ENCODE measurements at places on chromosomes 7 and 10.

- DNase-seq, result peak; percentile 16
Measured at GRCh38 chr7:143003393-143004051, 23.4 kb downstream of the OR9A2 start.

DNA sequence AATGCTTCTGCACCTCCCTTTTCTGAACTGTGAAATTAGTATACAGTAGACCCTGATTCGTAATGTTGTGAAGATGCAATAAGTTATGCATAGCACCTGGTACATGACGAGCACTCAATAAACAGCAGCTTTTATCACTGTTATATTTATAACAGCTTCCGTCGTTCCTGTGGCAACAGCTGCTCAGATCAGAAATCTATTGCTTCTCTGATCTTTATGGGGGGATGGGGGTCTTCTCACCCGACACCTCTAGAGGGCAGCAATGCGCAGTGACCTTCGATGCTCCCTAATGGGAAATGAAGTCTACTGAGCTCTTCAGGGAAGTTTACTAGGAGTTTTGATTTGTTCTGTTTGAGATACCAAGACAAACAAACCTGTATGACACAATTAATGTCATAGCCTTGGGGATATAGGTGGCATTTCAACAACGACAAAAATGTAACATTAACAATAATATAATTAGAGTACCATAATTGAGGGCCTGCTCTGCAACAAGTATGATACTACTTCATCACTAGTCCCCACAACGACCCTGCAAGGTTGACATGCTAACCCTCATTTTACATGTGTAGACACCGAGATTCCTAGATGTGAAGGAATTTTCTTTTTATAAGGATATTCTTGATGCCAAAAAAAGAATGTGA is 289.6 kb downstream of the SFMBT2 start:
- no peak for DNase-seq

DNA sequence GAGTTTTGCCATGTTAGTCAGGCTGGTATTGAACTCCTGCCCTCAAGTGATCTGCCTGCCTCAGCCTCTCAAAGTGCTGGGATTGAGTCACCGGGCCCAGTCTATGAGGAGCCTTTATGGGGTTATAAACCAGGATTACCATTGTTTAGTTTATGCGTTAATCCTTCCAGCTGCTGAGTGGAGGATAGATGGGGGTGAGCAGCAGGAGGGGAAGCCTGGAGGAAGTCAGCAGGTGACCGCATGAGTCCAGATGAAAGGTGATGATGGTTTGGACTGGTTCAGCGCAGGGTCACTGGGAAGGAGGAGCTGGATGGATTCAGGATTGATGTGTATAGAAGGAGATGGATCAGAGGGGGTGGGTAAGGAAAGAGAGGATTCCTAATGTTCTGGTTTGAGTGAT is 197.1 kb downstream of the ADAM12 start:
- no peak for DNase-seq

DNA sequence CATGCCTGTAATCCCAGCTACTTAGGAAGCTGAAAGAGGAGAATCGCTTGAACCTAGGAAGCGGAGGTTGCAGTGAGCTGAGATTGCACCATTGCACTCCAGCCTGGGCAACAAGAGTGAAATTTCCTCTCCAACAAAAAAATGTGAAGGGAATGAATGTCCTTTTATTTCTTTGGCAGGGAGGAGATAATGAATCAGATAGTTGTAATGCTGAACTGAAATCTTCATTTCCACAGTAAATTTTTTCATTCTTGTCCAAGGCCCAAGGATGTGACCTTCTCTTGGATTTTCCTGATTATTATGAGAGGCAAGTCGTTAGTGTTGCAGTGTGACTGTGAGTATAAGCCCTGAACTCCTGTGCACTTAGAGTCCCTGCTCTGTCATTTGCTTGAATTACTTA is 13.6 kb downstream of the STAMBPL1 start:
- no peak for DNase-seq

- DNase-seq, result no peak
Measured at GRCh38 chr10:103616705-103617601, 123.4 kb downstream of the NEURL1 start.

- no peak for DNase-seq
Measured at GRCh38 chr10:18140149-18140956, at the start of gene CACNB2. CACNB2 (plus strand) TSS chr10:18140424.

GRCh38 chr7:11300241-11300640 is 326.6 kb downstream of the PHF14 start:
- DNase-seq, result no peak

GRCh38 chr7:10696064-10696463 is 277.6 kb upstream of the PHF14 start:
- DNase-seq, result no peak

GRCh38 chr7:24910551-24911212 is 69.3 kb downstream of the OSBPL3 start:
- DNase-seq, result no peak

DNA sequence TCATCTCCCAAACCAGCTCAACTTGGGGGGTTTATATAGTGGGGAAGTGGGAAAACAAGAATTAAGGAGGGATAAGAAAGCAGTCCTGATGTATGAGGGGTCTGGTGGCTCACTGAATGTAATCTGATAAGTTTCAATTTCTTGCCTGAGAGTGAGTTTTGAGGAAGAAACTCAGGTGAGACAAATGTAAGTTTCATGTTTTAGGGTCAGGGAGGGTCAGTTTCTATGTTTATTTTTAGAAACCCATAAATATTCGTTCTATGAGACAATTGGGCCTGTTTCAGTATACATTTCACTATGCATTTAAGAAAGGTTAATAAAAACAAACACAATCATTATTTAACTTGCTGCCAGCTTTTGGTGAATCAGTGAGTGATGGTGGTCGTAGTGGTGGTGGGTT is 128.0 kb upstream of the MBL2 start:
- DNase-seq, result peak; percentile 4

DNA sequence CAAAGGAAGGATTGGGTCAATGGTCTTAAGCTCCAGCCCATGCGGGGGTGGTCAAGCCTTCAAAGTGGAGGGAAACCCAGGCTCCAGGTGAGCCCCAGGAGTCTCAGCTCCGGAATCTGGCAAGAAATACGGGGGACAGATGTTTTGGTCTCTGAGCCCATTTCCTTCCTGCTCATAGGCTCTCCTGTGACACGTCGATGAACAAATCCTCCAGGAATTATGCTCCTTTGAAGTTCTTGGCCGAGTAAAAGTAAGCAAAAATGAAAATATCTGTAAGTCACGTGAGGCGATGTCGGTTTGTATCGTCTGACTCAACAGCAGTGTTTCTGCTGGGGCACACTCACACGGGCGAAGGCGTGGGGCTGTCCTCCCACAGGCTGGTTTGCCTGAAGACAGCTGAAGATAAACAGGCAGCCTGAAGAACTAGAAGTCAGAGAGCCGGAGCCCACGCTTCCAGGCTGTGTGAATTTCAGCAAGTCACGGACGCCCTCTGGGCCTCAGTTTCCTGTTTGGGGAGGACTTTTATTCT is 52.6 kb upstream of the SMNDC1 start:
- DNase-seq, result peak; percentile 70

- no peak for DNase-seq
Measured at GRCh38 chr7:38411404-38411803, 138.0 kb upstream of the TARP start.

- DNase-seq, result no peak
Measured at GRCh38 chr7:91566402-91566732, 302.1 kb downstream of the FZD1 start.

DNA sequence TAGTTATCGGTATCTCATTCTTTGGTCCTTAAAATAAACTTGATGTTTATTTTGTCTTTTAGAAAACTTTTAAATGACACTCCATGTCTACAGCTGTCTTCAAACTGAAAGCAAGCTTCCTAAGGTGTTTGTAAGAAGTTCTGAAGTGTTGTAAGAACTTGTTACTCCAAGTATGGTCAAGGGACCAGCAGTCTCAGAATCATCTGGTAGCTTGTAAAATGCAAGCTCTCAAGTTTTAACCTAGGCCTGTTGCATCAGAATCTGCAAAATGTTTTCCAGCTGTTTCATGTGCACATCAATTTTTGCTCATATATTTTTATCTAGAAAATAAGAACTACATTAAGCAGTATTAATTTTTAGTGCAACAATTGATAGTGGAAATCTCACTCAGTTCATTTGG is 104.1 kb downstream of the THSD7A start:
- no peak for DNase-seq

DNA sequence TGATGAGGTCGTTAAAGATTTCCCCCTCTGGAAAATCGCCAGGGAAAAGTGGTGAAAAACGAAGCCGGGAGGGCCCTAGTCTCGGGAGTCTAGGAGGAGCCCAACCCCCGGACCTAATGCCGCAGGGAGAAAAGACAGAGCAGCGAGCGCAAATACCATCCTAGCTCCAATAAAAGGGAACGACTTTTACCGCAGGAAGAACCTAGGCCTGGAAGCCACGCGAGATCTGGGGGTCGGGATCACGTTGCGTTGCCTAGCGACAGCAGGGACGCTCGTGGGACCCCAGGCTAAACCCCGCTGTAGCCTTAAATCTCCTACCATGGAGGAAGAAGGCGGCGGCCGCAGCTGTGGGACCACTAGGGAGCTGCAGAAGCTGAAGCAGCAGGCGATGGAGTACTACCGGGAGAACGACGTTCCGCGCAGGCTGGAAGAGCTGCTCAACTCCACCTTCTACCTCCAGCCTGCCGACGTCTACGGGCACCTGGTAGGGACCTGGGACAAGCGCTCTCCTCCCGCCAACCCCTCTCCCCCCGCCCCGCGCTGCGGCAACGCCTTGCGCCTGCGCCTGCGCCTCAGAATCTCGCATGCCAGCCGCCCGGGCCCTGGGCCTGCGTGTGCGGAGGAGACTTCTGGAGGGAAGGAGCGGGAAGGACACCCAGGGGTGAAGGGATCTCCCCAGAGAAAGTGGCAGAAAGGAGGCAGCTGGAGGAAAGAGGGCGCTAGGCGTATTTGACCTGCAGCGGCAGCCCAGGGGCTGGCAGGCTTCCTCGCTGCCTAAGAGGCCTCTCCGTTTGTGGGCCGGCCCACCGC is at the start of gene ENO4:
Gene ENO4, plus strand, starts transcription at position 252 of the 810 bp plus-strand sequence. Its CDS starts 68 bp downstream, at position 320.
- DNase-seq, result no peak

GRCh38 chr10:71246591-71247413 is 34.4 kb downstream of the UNC5B start:
- DNase-seq, result no peak

DNA sequence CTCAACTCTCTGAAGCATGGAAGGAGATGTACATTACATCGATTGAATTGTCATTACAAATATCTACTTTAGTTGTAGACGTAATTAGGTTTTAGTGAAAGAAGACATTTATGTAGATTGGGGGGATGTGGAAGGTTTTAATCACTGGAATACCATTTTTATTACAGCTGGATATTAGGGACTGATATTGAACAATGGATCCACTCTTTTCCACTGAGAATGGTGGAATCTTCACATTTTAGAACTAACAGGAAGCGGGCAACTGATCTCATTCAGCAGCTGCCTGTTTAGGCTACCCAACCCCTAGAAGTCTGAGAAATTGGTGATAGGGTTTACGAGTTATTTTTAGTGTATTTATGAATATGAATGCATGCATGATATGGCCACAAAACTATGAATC is 336.2 kb upstream of the LRGUK start:
- DNase-seq, result no peak

GRCh38 chr10:117551330-117552155 is 9.0 kb downstream of the EMX2 start:
- DNase-seq, result no peak

GRCh38 chr10:33539116-33539515 is 204.6 kb upstream of the NRP1 start:
- DNase-seq, result no peak

DNA sequence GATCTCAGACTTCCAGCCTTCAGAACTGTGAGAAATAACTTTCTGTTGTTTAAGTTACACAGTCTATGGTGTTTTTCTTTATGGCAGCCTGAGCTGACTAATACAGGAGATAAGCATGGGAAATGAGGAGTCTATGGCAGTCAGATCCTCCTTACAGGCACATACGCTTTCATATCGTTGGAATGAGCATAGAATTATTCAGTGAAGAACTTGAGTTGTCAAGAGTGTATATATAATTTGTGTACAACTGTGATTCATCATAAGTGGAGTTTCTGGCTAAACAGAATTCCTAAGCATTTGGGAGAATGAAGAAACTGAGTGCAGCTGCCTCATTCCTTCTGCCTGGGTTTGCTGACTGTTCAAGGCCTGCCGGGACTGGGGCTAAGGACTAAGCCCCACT is 516.7 kb downstream of the ADRA2A start:
- no peak for DNase-seq

GRCh38 chr7:4070214-4070613 is 611.9 kb upstream of the FOXK1 start:
- DNase-seq, result no peak

DNA sequence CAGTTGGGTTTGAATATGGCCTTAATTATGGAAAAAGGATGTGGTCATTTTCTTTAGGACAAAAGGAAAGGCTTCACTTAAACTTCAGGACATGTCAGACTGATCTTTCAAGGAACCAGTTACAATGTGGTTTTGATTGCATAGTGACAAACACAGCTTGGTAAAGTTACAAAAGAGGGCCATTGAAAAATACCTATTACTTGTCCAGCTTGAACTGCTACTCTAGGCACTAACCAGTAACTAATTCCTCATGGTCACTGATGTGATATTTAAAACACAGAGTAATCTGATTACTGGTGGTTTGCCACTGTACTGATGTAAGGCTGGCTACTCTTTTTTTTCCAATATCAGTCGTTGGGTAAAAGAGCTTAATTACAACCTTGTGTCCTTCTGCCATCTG is 22.6 kb downstream of the TES start:
- no peak for DNase-seq

DNA sequence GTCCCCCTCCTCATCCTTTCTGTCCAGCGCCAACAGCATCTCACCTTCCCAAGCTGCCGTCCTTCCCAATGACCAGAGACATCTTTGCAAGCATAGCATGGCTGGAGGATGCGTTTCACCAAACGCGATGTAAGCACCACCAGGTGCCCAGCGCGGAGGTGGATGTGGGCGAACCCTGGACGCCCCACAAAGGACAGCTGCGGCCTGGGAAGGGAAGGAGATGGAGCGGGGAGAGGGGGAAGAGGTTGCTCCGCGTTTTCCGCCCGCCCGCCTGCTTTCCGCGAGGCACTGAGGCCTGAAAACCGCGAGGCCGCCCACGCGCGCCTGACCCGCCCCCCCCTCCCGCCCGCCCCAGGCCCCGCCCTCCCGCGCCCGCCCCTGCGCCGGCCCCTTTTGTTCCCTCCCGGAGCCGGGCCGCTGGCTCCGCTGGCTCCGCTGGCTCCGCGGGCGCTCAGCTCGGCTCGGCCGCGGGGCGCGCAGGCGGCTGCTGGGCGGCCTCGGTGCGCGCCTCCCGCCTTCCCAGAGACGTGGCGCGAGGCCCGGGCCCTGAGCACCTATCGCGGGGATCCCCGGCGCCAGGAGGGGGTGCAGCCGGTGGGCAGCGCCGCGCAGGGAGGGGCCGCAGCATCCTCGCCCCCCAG is at the start of gene CLIP2:
Gene CLIP2, plus strand, starts transcription at position 390 of the 641 bp plus-strand sequence. CDS start 28,140 bp downstream, outside the sequence.
- no peak for DNase-seq

- DNase-seq, result no peak
Measured at GRCh38 chr7:122942059-122942458, 53.4 kb downstream of the TAS2R16 start.

DNA sequence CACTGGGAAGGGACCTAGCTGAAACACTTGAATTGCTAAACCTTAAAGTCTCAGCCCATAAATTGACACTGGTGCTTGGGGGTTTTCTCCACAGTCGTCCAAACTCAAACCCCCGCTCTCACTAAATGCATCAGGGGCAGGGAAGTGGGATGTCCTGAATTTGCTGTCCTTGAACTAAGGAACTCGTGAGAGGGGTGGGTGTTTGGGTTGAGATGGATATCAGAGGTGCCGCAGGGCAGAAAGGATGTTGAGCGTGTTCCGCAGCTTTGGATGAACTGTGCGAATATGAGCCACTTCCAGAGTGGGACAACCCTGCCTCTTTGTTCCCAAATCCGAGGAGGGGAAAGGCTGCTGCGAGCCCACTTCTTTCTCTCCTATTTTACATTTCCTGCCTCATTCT is 90.3 kb upstream of the LYZL2 start:
- DNase-seq, result no peak

GRCh38 chr10:118459642-118460193 is 117.6 kb upstream of the FAM204A start:
- no peak for DNase-seq
